Ecto neural progenitor cell (in vitro differentiated cells): ENCODE measurements at places on chromosomes 4 and X.
A peak's percentile ranks its signal among the peaks of the same experiment; 100 is the strongest.

- DNase-seq = no peak
These were observed 32.4 kb upstream of the MYOZ2 start for GRCh38 chr4:119103263-119103662.

- DNase-seq = no peak
These were observed 1037.0 kb upstream of the SLIT2 start for GRCh38 chr4:19214591-19215186.

GRCh38 chr4:55312489-55313101, 33.4 kb upstream of the SRD5A3 start:
- no peak for DNase-seq

DNA sequence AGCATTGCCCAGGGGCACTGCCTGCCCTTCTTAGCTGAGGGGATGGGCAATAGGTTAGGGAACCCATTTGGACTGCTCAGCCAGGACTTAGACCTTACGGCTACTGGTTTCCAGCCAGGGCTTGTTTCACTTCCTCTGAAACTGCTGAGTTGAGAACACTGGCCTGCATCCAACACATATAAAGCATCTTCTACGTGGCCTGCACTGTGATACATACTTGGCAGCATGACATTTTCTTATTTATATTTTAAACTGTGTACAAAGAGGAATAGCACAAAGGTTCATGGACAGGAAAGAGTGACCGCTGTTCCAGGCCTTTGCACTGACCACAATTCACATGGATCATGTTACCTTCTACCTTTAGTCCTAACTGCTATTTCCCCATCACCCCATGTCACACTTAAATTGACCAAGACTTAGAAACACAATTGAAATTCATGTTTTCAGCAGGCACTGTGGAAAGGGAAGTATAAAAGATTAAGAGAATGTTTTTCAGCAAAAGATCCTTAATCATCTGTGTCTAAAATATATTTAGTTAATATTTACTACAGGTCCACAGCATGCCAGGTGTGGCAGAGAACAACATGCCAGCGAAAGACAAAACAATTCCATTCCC, 43.7 kb downstream of the NLGN4X start:
- DNase-seq = no peak

DNA sequence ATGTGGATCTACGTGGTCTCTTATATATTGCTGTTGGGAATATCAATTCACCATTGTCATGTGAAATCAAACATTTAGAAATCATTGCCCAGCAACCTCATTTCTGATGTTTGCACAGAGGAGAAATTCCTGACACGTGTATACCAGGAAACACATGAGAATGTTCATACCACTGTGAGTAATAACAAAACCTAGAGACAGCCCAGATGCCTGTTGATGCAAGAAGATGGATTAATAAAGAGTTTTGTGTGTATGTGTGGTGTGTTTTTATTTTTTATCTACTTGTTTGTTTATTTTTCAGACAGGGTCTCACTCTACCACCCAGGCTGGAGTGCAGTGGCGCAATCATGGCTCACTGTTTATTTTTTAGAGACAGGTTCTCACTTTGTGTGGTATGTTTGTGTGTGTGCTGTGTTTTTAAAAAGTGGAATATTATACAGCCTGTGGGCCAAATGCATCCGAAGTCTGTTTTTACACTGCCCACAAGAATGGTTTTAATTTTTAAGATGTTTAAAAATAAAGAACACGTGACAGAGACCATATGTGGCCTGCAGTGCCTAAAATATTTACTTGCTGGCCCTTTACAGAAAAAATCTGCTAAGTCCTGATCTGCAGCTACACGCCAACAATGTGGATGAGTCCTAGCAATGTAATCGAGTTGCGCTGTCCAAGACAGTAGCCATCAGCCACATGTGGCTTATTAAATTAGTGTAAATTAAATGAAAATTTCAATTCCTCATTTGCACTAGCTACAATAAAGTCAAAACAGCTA, 39.2 kb downstream of the TXLNG start:
- DNase-seq = no peak

DNA sequence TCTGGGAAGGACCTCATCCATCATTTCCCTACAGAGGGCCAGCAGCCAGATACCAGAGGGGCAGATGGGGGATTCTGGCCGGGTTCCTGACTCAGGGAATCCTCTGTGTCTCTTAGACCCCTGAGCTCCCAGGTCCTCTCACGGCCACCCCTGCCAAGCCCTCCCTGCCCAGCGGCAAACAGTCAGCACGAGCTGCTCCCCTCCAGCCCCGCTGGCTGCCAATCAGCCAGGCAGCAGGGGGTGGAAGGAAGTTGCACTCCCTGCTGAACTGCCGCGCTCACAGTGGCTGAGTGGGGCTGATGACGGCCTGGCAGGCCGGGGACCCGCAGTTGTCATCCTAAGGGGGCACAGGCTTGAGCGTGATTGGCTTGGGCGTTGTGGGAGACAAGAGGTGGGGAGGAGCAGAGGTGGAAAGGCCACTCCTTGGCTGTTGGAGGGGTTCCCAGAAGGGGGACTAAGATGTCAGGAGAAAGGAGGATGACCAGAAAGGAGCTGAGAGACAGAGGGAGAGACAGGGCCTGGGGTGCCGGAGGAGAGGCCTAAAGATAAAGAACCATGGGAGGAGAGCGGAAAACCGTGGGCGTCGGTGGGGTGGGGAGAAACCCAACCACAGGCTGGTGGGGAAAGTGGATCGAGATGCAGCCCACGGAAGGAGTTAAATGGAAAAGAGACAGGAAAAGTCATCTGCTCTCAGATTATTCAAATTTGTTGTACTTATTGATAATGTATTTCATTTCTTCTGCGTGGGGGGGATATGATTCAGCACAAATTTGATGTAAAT, 4.4 kb upstream of the CCDC149 start:
- DNase-seq = peak; percentile 49

GRCh38 chr4:168028970-168029597, 63.3 kb upstream of the ANXA10 start:
- DNase-seq = no peak

DNA sequence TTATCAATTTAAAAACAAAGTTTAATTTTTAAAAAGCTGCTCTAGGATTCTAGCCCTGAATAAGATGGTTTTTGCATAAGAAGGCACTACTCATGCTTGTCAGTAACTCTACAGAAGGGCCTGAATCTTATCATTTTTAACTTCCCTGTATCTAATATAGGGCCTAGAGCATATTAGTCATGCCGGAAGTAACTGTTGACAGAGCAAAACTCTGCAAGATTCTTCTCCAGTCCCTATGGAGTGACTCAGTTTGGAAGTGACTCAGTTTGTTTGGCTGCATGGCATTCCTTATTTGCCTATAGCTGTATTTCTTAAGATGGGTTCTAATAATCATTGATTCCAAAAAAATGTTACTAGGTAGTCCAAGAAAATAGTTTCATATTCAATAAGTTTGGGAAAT, 431.8 kb upstream of the HTR2C start:
- DNase-seq = no peak

GRCh38 chrX:44063606-44064005, 90.4 kb upstream of the NDP start:
- DNase-seq = no peak

DNA sequence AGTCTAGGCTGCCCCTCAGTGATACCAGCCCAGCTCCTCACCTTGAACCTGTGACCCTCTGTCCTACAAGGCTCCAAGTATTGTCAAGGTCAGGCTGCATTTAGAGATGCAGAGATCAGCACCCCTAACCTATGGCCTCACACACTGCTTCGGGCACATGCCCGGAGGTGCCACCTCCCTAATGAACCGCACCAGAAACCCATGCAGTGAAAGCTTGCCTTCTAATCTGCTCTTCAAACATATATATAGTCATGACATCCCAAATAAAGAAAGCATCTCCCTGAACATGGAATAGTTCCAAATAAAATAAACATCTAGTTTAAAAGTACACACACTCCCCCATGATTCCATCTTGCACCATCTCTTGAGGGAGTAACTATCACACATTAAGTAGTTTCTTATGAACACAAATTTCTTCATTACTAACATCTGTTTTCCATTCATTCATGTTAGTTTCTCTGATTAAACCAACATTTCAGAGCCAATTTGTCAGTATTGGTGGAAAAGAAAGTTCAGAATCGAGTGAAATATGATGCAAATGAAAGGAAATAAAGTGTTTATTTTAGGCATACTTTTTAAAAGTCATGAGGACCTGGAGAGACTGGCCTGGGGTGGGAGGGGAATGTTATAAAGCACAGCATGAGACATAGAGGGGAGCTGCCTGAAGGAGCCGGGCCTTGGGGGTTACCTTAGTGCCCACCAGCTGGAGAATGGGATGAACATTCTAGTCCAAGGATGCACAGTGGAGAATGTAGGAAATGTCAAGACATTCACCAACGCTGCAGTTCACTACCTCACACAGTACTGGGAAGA, 19.2 kb downstream of the CC2D2A start:
- no peak for DNase-seq

DNA sequence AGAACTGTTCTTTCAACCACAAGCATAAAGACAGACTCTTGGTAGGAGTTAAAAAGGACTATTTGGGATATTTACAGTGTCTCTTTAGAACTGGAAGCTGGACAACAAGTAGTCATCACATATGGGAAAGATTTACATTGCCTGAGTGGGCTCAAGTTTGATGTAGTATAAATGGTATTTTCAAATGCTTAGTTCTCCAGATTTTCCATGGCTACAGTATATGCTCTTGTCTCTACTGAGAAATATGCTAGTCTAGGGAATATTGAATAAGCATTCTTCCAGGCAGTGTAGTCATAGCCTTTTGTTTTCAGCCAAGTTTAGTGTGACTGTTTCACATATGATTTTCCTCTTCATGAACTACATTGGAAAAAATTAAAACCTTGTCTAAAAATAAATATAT, 315.6 kb downstream of the ARHGAP24 start:
- DNase-seq = no peak

DNA sequence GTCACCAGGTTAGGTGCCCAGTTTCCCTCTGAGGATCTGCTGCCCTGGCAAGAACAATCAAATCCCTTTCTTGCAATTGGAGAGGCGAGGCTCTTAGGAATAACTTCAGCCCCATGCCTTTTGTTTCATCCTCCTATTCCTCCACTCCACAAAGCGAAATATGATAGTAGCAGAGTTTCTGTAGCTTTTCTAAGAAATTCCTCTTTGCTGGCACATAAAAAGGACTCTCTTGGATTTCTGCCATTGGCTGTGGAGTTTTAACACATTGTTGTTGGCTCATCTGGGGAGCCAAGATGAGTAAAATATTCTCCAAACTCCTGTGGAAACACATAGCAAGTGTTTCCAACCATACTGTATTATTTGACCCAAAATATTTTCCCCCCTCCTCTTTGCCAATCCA, 11.0 kb upstream of the ADGRG2 start:
- DNase-seq = no peak

- DNase-seq = no peak
These were observed 239.5 kb upstream of the GPC4 start for GRCh38 chrX:133654811-133655210.

DNA sequence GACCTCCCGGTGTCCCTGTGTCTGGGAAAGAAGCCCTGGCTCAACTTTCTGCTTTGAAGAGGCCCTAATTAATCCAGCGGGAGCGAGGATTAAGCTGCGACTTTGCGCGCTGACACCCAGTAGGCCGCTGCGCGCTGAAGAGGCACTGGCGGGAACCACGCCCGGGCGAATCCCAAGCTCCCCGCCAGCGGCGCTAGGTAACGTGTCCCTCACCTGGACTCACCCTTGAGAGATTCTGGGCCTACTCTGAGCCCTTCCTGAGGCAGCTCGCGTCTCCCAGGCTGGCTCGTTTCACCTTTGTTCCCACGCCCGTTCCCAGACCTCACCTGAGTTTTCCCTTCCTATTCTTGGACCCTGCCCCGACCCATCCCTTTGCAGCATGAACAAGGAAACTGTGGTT, 616 bp upstream of the KLHL34 start:
- no peak for DNase-seq

GRCh38 chrX:53091354-53091753, 2.6 kb upstream of the KANTR start:
- DNase-seq = no peak

- peak; percentile 69 for DNase-seq
These were observed 8.3 kb upstream of the HAND2 start for GRCh38 chr4:173538148-173538908.

- DNase-seq = no peak
These were observed 44.6 kb downstream of the FAT4 start for GRCh38 chr4:125359363-125359762.

DNA sequence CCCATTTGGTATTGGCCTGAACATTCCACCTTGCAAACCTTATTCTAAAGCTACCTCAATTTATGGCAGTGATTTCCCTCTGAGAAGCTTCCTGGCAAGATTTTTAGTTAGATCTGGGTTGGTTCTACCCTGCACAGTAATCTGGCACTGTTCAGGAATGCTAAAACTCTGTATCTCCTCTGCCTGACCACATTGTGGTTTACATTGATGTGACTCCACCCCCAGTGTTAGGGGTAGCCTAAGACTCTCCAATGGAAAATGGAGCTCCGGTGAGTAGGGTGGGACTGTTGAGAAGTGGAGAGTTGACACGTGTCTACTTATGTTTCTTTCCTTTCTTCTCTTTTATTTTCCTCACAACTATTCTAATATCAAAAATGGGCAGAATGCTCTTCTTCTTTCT, 45.4 kb downstream of the BMPR1B start:
- no peak for DNase-seq

DNA sequence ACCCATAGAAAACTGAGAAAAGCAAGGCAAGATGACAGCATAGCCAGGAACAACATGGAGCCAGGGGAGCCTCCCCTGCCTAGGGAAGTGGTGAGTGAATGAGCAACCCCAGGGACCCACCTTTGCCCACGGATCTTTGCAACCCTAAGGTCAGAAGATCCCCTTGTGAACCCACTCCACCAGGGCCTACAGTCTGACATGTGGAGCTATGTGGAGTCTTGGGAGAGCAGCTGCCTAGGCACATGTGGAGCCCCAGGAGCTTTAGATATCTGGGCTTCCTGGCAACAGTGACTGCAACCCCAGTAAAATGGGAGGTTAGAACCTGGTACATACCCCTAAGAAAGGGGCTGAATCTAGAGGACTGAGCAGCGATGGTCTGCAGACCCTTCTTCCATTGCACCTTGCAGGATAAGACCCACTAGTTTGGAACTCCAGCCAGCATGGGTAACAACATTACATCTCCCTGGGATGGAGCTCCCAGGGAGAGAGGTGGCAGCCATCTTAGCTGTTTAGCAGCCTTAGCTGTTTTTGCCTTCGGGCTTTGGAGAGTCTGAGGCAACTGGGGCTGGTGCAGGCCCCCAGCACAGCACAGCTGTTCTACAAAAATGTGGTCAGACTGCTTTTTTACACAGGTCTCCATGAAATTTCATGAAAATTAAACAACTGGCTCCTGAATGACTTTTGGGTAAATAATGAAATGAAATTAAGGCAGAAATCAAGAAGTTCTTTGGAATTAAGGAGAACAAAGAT, 104.7 kb upstream of the TRIM2 start:
- no peak for DNase-seq

DNA sequence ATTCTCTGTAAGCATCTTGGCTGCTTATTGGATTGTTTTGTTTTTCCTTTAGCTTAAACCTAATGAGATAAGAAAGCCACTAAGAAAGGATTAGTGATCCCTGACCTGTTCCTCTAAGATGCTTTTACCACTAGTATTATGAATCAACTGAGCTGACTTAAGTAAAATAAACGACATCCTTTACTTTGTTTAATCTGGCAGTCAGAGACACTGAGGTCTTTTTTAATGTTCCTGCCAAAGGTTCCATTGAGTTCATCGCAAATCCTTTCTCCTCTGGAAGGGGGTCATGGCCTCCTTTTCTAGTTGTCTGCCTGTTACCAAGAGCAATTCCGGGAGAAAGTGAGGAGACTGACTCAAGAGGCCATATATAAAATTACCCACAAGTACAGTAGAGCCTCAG, 1038.3 kb upstream of the SLIT2 start:
- no peak for DNase-seq
